ENCODE measurements at places on chromosomes 2 and 18. TPM values are rescaled to one million over a fixed set of nuclear protein-coding genes. Genes with fewer than 3 reads are reported as not detected.
A peak's percentile ranks its signal among the peaks of the same experiment; 100 is the strongest.

DNA sequence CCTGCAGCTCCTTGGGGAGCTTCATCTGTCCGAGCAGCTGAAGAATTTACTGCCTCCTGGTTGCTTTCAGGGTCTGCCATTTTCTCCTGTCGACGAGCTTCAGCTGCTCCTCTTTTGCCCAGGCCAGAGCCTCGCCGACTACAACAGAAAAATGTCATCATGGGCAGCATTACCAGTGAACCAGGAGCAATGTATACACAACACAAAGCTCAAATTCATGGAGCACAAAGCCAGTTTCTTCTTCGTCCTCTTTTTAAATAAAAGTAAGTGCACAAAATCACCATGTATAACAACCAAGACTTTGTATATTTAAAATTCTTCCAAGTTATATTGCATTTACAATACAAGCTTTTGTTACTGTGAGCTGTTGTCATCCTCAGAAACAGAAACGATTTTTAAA lies 85.0 kb downstream of the TRIP12 start:
- H3K4me1 ChIP-seq: peaks cover 12% of the 10 kb centered on the region
- DNase-seq: no peak
- H3K4me3 ChIP-seq: no peak overlapping the region
- no peaks in the 10 kb centered on the region for H3K36me3 ChIP-seq
- no peak overlapping the region for H3K27ac ChIP-seq

GRCh38 chr2:111072220-111072871 lies 48.4 kb upstream of the BCL2L11 start:
- H3K27ac ChIP-seq: no peak overlapping the region
- no peak for DNase-seq
- peaks cover 12% of the 10 kb centered on the region for H3K4me1 ChIP-seq
- no peaks in the 10 kb centered on the region for H3K36me3 ChIP-seq
- H3K27me3 ChIP-seq: no peaks in the 10 kb centered on the region
- no peak overlapping the region for H3K4me3 ChIP-seq

DNA sequence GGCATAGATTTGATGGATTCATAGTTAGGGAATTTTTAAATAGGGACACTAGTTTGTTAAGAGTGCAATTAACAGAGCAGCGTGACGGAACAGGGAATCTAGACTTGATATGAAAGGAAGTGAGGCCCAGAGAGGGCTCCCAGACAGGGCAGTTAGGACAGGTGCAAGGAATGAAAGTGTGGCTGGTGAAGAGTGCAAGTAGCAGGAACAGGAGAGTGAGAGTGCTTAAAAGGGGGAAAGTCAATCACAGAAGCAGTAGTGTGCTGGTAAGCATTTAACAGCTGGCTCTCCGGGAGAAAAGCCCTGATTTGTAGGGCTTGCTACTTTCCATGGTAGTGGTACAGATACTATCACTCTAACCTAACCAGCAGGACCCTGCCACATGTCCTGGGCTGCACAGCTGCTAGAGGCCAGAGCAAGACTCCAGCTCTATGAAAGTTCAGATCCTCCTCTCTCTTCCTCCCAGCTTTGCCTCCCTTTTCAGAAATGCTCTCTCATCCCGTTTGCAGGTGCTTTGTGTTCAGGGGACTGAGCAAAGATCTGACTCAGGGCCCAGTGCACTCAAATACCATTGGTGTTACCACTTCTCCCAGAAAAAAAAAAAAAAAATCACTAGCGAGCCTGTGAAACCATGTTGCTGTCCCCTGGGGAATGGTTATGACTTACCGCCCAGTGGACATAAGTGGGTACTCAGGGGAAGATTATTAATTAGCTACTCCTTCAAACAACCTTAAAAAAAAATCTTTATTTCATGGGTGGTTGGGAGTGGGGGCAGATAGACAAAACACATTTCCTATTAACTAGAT lies 18.1 kb upstream of the GCFC2 start:
- H3K27me3 ChIP-seq: peaks cover 11% of the 10 kb centered on the region
- no peaks in the 10 kb centered on the region for H3K4me1 ChIP-seq
- no peak overlapping the region for H3K4me3 ChIP-seq

GRCh38 chr2:96514521-96514920 lies 9.4 kb upstream of the NEURL3 start:
- H3K27me3 ChIP-seq: no peaks in the 10 kb centered on the region
- H3K4me1 ChIP-seq: no peaks in the 10 kb centered on the region
- no peaks in the 10 kb centered on the region for H3K36me3 ChIP-seq
- no peak for DNase-seq
- H3K4me3 ChIP-seq: no peak overlapping the region

DNA sequence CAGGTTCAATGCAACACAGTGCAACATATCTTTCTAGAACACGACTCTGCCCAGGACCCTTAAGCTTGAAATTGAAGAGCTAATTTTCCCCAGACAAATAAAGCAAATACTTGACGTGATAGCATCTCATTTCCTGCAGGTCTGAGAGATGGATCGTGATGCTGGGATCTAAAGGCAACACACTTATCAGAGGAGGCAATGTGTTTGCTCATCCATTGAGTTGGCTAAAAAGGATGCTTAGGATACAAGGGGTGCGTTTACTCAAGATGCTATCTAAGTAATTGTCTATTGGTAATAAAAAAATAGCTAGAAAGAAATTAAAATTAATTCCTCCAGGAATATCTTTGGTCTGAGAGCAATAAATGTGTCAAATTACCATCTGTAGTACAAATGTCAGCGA lies 129.0 kb downstream of the SOCS6 start:
- no peaks in the 10 kb centered on the region for H3K27me3 ChIP-seq
- DNase-seq: no peak
- no peak overlapping the region for H3K4me3 ChIP-seq

DNA sequence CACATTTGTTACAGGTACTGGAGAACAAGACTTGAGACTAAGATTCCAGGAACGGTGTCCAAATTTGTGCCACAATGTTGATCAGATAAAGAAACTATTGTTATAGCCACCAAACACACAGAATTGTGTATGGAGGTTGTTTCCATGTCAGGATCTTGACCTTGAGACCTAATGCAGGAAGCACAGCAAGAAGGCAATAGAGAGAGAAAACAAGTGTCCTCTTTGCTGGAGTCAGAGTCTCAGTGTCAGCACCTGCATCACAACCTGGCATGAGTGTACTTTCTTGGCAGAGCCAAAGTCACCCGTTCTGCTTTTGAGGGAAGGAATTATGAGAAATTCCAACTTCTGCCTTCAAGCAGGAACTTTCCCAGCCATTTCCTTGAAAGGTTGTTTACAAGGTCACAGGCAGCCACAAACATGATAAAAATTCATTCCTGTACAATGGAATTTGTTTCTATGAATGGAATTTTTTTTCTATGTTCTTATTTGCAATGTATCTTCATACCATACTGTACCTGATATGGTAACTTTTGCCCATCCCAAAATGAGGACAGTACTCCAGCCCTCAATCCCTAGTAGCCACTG lies 118.4 kb downstream of the PKP4 start:
- no peak overlapping the region for H3K27ac ChIP-seq
- H3K4me1 ChIP-seq: peaks cover 15% of the 10 kb centered on the region
- no peaks in the 10 kb centered on the region for H3K27me3 ChIP-seq
- H3K36me3 ChIP-seq: no peaks in the 10 kb centered on the region
- no peak overlapping the region for H3K4me3 ChIP-seq
- DNase-seq: no peak

DNA sequence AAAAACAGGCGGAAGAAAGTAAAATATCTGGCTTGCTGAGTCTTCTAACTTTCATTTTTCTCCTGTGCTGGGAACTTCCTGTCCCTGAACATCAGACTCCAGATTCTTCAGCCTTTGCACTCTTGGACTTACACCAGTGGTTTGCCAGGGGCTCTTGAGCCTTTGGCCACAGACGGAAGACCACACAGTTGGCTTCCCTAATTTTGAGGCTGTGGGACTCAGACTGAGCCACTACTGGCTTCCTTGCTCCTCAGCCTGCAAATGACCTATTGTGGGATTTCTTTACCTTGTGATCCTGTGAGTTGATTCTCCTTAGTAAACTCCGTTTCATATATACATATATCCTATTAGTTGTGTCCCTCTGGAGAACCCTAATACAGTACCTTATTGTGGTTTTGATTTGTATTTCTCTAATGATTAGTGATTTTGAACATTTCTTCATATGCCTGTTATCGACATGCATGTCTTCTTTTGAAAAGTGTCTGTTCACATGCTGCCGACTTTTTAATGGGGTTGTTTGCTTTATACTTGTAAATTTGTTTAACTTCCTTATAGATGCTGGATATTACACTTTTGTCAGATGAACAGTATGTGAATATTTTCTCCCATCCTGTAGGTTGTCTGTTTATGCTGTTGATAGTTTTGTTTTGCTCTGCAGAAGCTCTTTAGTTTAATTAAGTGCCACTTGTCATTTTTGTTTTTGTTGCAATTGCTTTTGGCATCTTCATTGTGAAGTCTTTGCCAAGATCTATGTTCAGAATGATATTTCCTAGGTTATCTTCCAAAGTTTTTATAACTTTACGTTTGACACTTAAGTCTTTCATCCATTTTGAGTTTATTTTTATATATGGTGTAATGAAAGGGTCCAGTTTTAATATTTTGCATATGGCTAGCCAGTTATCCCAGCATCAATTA lies 348.8 kb upstream of the SETBP1 start:
- H3K27ac ChIP-seq: no peak overlapping the region
- H3K36me3 ChIP-seq: no peaks in the 10 kb centered on the region

DNA sequence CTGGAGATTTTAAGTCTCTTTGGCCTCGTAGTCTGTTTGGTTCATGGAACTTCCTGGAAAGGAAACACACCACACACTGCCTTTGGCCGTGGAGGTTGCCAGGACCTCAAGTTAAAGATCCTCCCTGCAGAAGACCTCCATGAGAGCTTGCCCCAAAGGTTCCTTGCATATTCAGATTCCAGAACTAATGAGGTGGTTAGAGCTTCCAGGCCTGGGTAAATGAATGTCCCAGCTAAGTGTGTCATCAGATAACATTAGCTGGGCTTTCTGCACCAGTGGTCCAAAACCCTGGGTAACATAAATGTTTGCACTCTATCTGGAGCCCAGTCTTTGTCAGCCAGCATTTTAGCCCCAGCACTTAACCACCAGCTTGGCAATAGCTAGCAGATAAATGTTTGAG lies 122.1 kb upstream of the EML6 start:
- H3K36me3 ChIP-seq: peaks cover 19% of the 10 kb centered on the region
- no peak for DNase-seq
- H3K4me1 ChIP-seq: peaks cover 100% of the 10 kb centered on the region
- peak overlapping the region; percentile 77 for H3K27ac ChIP-seq
- H3K27me3 ChIP-seq: no peaks in the 10 kb centered on the region

- H3K36me3 ChIP-seq: no peaks in the 10 kb centered on the region
- peak overlapping the region; percentile 66 for H3K27ac ChIP-seq
- no peak for DNase-seq
- H3K4me3 ChIP-seq: no peak overlapping the region
- H3K27me3 ChIP-seq: no peaks in the 10 kb centered on the region
Observed at GRCh38 chr2:207483477-207483876, 46.3 kb upstream of the CREB1 start.

SERPINE2 gene
- 56.6 TPM for total RNA-seq

KDSR gene
- 37.9 TPM for total RNA-seq

SYT4 gene
- not detected for total RNA-seq

AKAIN1 gene
- total RNA-seq: not detected

MYO5B gene
- total RNA-seq: 1.9 TPM

SLC4A5 gene
- total RNA-seq: 0.93 TPM

CD8B2 gene
- not detected for total RNA-seq

ACVR2A gene
- total RNA-seq: 13.2 TPM

Data from heart right ventricle (tissue), 16 donors.